Dorsolateral prefrontal cortex (tissue), 122 donors: ENCODE measurements at places on chromosomes 1 and 21.
A peak's percentile ranks its signal among the peaks of the same experiment; 100 is the strongest.

GRCh38 chr1:46672696-46673095, 1.0 kb downstream of the TEX38 start:
- no peak for DNase-seq

GRCh38 chr21:44364151-44365053, 11.0 kb downstream of the TRPM2 start:
- DNase-seq, result no peak

DNA sequence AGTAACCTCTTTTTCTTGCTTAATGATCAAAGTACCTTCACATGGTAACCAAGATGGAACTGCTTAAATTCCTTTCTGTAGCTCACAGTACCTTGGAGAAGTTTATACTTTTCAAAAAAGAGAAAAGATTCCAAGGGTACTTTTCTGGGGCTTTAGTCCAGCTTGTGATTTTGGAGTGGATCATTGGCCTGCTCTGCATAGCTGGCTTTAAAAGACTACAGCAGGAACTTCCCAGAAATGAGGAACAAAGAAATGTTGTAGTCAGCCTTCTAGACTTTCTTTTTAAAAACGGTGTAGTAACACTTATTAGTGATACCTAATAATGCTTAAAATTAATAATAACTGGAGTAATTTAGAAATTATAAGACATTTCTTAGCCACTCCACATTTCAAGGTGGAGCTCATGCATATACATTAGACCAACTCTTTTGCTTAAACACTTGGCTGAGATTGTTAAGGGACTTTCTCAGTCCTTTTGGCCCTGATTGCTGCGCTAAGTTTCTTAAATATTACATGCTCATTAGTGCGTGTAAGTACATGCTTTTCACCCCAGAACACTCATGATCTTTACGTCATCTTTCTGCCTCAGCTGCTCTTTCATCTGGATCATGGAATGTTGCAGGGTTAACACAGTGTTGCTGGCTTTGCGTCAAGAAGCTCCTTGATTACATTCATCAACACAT, 57.3 kb downstream of the SDCCAG8 start:
- DNase-seq, result no peak

- no peak for DNase-seq
Observed at GRCh38 chr1:30418061-30418938, 305.1 kb downstream of the MATN1 start.

DNA sequence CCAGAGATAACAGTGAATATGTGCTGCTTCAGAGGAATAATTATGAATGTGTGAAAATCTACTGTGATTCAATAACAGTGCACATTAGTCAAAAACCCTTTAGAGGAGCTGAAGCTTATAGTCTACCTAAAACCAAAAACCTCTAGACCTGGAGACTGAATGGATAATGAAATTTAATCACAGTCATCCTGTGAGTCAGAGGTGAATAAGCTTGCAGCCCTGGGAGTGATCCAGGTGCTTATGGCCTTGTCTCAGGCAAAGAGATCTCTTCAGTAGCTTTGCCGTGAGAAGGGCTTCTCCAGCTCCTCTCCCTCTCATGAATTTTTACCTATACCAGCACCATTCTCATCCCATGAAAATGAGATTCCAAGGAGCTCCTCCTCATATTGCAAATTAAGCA, 81.3 kb upstream of the RGS4 start:
- no peak for DNase-seq

- DNase-seq, result no peak
Observed at GRCh38 chr1:115069659-115070308, 19.5 kb downstream of the TSPAN2 start.

- DNase-seq, result peak; percentile 68
Observed at GRCh38 chr1:234214129-234214910, 158.9 kb upstream of the COA6 start.

- DNase-seq, result no peak
Observed at GRCh38 chr21:46317710-46318463, 5.8 kb downstream of the C21orf58 start.

DNA sequence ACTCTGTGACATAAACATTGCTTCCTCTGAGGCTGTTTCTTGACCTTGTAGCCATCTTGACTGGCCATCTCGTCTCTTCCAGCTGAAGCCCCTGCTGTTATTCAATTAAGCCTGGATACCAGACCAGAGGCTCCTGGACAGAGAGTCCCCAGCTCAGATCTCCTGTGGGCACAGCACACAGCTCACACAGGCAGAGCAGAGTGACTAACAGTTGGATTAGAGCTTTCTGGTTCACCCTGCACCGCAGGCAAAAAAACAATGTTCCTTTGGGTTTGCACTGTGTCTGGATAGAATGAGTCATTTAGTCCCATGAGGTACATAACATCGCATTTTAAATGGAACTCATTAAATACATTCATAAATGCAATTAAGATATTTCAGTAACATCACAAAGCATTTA, 33.4 kb upstream of the USH2A start:
- DNase-seq, result no peak

- DNase-seq, result no peak
Observed at GRCh38 chr21:30793581-30794314, 19.3 kb downstream of the KRTAP8-1 start.

- no peak for DNase-seq
Observed at GRCh38 chr1:172556461-172556860, 23.5 kb downstream of the SUCO start.

DNA sequence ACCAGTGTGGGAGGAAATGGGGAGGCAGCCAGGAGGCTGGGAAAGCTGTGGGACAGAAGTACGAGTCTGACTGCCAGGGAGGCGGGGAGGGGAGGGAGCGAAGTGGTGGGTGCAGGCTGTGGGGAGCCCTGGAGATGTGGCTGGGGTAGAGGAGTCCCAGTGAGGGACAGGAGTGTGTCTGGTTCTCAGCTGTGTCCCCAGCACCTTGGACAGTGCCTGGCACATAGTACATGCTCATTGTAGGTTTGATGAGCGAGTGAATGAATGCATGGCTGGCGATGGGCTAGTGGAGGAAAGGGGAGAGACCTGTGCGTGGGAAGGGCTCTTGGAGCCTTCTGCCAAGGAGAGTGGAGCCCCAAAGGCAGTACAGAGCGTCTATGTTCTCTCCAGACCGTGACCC, 104.1 kb downstream of the SIK1 start:
- DNase-seq, result no peak

DNA sequence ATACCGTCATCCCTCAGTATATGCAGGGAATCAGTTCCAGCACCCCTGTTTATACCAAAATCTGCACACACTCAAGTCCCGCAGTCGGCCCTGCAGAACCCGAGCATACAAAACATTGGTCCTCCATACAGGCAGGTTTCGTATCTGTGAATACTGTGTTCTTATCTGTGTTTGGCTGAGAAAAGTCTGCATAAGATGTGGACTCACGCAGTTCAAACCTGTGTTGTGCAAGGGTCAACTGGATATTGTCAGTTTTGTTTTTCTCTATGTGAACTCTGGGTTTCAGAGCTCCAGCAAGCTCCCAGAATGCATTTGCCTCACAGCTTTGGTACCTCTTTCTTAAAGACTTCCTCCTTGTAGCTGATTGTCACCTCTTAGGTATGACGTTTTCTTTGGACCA, 100.6 kb downstream of the NR5A2 start:
- DNase-seq, result no peak

DNA sequence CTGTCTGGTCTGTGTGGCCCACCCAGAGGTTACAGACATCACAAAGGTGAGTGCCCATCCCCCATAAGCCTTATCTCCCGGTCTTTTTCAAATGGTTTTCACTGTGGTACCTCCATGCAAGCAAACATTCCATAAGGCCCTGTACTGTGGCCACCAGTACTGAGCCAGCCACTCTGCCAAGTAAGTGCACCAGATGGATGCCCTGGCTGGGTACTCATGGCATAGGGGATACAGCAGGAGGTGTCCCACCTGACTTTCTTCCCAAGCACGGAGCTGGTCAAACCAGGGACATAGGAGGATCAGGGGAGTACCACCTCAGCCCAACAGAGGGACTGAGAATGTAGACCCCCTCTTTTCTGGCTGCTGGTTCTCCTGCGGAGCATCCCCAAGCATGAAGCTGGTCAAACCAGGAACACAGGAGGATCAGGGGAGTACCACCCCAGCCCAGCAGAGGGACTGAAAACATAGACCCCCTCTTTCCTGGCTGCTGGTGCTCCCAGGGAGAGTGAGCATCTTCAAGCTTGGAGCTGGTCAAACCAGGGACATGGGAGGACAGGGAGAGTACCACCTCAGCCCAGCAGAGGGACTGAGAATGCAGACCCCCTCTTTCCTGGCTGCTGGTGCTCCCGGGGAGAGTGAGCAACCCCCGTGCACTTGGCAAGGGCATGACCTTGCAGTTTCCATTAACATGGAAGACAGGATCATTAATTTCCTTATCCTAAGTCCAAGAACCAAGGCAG, 81.8 kb upstream of the KLHDC7A start:
- no peak for DNase-seq

DNA sequence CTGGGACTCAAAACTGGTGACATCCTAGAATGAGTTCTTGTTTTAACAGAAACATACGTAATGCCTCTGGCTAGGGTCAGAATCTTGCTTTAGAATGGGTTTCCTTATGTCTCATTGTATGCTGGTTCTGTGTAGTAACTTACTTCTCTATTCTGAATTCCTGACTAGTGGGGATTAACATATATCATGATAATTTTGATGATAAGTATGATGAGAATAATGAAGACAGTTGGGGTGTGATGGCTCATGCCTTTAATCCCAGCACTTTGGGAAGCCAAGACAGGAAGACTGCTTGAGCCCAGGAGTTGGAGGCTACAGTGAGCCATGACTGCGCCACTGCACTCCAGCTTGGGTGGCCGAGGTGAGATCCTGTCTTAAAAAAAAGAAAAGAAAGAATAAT, 31.7 kb upstream of the CDC42BPA start:
- no peak for DNase-seq

DNA sequence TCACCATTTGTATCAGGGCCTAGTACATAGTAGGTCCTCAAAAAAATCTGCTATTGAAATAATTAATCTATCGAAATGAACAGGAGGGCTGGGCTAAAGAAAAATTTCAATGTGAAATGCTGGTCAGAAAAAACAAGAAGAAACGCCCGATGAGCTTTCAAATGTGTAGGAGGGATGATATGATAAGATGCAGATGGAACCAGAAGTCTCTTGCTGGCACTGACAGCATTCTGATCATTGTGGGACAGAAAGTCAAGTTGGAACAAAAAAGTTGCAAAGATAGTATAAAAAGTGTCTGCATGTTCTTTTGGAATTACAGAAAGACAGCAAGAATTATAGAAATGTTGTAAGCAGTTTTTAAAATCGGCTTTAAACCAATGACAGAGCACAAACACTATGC, 11.1 kb downstream of the G0S2 start:
- no peak for DNase-seq

DNA sequence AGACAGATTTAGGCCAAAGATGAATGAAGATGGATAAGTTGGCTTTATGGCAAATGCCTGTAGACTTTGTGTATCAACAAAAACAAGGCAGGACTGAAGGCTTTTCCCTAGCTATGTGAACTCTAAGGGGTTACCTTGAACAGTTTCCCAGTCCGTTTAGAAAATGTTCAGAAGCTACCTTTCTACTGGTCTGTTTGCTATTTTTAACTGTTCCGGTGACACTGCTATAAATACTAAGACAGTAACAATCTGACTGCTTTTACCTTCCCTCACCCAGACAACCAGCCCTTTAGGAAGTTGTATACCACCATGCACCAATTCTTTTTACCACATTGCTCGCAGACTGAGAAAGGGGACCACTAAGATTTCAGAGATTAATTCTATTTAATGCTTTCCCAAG, 102.2 kb downstream of the PHTF1 start:
- DNase-seq, result no peak

GRCh38 chr21:32306021-32306780, 7.5 kb downstream of the MRAP start:
- peak; percentile 67 for DNase-seq

GRCh38 chr1:171563675-171564074, 58.4 kb upstream of the MYOCOS start:
- no peak for DNase-seq

DNA sequence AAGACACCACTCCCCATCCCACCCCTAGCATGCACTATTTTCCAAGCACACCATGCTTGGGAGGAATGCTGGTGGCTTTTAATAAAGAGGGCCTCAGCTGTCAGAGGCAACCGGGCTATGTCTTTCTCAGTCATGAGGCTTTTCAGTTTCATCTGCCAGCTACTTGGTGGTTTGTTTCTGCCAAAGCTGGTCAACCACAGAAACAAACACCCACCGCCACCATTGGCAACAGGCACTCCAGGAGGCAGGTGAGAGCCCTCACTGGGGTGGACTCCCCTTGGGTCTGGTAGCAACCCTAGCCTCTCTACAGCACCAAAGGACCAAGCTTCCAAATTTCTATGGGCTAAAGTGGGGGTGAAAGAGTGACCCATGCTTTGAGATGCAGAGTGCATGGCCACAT, 54.3 kb upstream of the CD1D start:
- DNase-seq, result no peak

GRCh38 chr1:2987773-2988172, 33.5 kb upstream of the ACTRT2 start:
- DNase-seq, result peak; percentile 50

DNA sequence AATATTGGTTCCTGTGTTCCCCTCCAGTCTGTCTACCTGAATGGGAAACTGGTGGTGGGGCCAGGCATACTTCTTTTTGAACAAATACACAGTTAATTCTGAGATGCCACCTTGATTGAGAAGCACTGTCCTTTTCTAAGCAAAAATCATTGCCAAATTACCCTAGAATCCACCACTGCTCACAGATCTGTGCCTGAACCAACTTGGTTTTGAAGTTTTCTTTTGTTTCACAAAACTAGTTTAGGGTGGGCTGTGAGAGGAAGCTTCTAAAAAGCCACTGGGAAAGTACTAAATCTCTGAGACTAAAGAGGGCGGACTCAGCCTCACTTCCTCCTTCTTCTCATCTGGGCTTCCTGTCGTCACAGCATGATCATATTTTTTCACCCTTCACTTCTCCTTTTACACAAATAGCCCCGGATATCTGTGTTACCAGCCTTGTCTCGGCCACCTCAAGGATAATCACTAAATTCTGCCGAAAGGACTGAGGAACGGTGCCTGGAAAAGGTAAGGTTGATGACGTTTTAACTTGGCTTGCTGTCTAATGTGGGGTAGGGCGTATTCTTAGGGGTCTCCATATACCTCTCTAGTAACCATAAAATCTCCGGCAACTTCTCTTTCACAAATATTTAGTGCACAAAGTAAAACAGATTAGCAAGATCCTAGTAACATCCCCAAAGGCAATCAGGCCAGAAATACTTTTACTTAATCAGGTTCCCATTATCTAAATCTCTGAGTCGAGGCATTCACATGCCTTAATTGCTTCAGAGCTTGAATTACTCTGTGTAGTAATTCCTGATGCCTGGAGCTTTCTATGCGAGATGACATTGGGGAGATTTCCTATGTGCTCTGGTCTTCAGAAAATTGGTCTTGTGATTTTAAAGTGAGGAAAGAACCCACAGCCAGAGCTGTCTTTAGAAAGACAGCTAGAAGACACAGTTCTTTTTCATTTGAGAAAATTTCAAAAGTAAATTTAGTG, at the start of gene CD53:
TSS of gene CD53 (plus strand) at position 404 of the 976 bp plus-strand sequence. CDS start 18,261 bp downstream, outside the sequence.
- DNase-seq, result no peak
